ENCODE measurements at places on chromosomes 2 and 18.

- no peak for DNase-seq
Observed at GRCh38 chr18:6557770-6558248, 143.1 kb upstream of the L3MBTL4 start.

DNA sequence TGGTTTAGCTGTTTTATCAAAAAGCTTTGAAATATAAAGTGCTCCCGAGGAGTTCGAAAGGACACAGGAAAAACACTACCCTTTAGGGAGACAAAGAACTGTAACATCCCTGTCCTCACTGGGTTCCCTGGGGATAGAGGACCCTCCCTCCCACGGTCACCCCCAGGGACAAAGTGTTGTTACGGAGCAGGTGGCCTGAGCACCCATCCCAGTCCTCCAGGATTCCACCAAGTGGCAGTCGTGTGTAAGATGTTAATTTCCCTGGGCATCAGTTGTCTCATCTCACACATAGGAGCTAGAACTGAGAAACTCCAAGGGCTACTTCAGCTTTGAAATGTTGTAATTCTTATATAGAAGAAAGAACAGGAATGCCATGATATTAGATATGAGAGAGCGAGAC lies 137.7 kb downstream of the ALK start:
- no peak for DNase-seq

DNA sequence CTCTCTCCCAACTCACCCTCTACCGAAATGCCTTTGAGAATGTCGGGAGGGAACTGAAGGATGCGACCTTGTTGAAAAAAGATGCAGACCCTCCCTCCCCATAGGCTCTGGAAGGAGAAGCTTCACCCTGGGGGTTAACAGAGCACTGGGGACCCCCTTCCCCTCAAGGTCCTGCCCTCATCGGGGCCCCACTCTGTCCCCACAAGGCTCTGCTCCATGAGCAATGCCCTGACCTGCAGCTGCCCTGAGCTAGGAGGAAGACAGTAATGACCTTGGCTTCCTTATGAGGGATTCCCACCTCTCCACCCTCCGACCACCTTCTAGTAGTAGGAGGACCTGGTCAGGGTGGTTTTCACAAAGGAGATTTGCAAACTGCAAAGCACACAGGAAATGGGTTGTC lies 44.4 kb upstream of the HPCAL1 start:
- no peak for DNase-seq

DNA sequence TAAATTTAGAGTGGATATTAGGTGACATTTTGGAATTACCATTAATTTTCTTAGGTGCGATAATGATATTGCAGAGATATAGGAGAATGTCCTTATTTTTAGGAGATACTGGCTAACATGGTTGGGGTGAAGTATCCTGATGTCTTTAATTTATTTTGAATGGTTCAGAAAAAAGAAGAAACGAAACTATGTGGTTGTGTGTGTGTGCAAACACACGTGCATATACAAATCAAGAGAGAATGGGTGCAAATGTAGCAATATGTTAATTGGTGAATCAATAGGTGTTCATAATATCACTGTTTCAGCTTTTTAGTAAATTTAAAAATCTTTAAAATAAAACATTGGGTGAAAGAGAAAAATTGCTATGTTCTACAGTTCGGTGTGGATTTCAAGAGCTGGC lies 140.9 kb downstream of the DIS3L2 start:
- no peak for DNase-seq

GRCh38 chr18:62175521-62175920 lies 11.3 kb downstream of the PIGN start:
- DNase-seq, result no peak

DNA sequence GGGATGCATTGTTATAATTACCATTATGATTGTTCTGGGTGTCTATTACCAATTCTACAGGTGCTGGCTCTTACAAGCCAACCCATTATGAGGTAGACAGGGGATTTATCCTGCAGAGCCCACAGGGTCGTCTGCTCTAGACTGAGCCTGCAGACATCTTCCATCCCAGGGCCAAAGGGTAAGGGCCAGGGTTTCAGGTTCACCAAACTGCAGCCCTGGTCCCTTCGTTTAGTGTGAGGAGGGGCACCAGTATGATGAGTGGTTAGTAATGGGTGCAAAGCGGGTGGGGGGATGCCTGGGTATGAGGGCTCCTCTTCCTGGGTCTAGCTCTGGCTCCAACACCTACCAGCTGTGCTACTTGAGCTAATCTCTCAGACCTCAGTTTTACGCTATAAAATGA lies 1.2 kb upstream of the ARID5A start:
- DNase-seq, result no peak

- no peak for DNase-seq
Observed at GRCh38 chr2:26359886-26360473, 13.4 kb upstream of the ADGRF3 start.

GRCh38 chr2:165634282-165634681 lies 159.8 kb downstream of the GALNT3 start:
- DNase-seq, result no peak

DNA sequence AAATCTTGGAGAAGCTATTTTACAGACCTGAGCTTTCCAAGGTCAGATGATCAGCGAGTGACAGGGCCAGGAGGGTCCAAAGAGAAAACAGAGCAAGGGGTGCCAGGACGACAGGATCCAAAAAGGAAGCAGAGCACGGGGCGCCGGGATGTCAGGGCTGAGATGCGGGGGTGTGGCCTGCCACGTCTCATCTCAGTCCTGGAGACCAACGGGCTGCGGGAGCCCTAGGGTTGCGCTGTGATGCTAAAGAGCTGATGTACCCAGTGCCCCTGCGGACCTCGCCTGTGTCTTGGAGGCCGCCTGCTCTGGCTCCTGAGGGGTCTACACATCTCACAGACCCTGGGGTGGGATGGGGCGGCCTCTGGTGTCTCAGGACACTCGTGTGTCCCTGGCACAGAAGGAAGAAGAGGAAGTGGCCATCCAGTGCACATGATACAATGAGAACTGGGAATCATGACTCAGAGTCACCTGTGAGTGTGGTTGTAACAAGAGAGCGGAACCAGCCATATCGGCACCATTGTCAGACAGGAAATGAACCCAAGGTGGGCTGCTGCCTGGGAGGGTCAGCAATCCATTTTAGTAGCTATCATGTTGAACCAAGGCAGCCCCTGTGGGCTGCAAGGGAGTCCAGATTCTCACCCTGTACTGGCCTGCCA lies 97.8 kb downstream of the MYT1L start:
- DNase-seq, result no peak

Measured in stimulated activated CD8-positive, alpha-beta memory T cell treated with anti-CD3 and anti-CD28 coated beads, Interleukin-7, amount 100 ng/mL, for 1 hour (primary cell).